ENCODE measurements at places on chromosomes 1 and 21. TPM values are rescaled to one million over a fixed set of nuclear protein-coding genes. Genes with fewer than 3 reads are reported as not detected.

OLIG2 gene
- not detected for total RNA-seq

PRDX1 gene
- 2,022 TPM for total RNA-seq

ADAM15 gene
- total RNA-seq, result 97.2 TPM

KRTAP10-7 gene
- not detected for total RNA-seq

OXCT2 gene
- total RNA-seq, result 0.49 TPM

ARHGEF11 gene
- total RNA-seq, result 15.6 TPM

OR14K1 gene
- total RNA-seq, result not detected

RASAL2 gene
- total RNA-seq, result 20.8 TPM

OR2L3 gene
- not detected for total RNA-seq

IL12RB2 gene
- total RNA-seq, result not detected

FCRL1 gene
- total RNA-seq, result not detected

HMGN1 gene
- total RNA-seq, result 183 TPM

Data from A549 treated with GW870086 at 1 μM for 4 hours (cell line).